ENCODE measurements at places on chromosomes 1 and 21.

DNA sequence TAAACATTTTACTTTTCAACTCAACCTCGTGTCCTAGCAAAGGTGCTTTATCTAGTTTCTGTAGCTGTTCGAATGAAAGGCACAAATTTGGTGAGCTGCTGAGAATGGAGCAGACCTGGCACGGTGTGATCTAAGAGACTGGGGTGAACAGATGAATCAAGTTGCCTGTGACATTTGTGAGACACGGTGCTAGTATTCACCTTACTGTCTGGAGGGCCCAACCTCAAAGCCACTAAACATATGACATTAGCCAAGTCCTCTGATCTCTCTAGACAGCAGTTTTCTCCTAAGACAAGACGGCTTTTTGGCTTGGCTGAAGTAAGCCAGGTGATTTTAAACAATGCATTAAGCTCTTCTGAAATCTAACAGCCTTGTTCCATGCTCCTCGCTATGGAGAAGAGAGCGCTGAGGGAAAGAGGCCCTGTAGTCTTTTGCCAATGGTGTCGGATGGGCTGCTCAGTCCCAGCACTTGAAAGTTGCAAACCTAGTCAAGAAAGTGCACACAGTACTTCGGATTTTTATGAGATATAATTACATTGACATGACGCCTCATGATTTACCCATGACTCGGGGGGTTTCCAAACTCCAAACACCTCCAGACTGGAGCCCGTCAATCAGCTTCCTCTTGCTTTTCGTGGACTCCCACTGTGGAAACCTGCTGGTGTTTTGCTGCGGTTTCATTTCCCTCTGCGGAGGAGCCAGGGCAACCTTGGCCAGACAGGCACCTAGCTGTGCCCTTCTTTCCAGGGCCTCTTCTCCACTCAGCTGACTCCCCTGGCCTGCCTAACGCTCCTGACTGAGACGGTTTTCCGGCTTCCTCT is 794 bp upstream of the TOR3A start:
- DNase-seq = no peak

DNA sequence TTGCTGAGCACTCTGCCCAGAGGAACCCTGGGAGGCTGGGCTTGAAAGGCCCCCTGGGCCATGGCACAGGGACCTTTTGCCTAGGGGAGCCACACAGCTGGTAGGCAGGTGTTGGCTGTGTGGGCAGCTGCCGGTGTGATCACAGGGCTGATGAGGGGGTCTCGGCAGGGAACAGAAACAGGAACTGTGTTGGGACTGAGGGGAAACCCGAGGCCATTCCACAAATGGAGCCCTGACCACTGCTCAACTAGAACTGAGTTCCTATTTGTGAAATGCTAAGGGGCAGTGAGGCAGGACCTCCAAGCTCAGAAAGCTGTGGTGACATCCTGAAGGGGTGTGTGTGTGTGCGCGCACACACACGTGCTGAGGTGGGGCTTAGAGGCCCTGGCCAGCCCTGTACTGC is 6.4 kb upstream of the THEM5 start:
- no peak for DNase-seq

GRCh38 chr1:42769811-42770210 is 2.8 kb downstream of the C1orf50 start:
- no peak for DNase-seq

- DNase-seq = no peak
These were observed 15.7 kb downstream of the TFF3 start for GRCh38 chr21:42299324-42300044.

GRCh38 chr1:156474966-156475365 is 25.6 kb downstream of the MEF2D start:
- DNase-seq = no peak

All from stimulated activated CD8-positive, alpha-beta memory T cell treated with anti-CD3 and anti-CD28 coated beads, Interleukin-4, amount 100 ng/mL, for 4 hours (primary cell).